Daoy (cell line): ENCODE measurements at places on chromosomes 7 and 10.
A peak's percentile ranks its signal among the peaks of the same experiment; 100 is the strongest.

DNA sequence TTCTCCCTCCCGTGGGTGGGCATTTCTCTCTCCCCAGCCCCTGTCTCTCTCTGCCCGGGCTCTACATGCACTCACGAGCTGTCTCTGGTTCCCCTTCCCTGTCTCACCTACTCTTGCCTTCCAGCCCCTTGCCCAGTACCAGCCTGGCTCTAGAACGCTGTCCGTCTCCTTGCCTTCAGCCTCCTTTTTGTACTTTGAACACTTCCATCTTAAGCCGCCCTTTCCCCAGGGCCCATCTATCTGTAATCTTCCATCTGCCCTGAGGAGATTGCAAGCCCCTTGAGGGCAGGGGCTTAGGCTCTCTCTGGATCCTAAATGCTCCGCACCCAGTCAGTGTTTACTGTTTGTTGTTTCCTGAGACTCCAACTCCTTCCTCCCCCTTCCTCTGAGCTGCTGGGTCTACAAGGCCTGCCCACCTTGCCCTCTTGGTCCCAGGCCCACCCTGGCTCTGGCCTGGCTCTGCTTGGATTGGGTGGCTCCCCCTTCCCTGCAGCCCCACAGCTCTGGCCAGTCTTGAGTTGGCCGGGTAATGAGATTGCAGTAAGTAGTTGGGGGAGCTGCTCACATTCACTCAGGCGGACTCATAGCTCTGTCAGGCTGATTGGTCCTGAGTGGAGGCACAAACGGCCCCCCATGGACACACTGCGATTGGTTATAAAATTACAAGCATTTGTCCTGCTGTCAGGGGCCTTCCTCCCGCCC lies 28.3 kb downstream of the POLL start:
- DNase-seq = no peak

GRCh38 chr10:22427101-22427500 lies 81.8 kb downstream of the SPAG6 start:
- DNase-seq = peak; percentile 72

GRCh38 chr7:19305698-19306097 lies 160.5 kb upstream of the FERD3L start:
- DNase-seq = no peak

DNA sequence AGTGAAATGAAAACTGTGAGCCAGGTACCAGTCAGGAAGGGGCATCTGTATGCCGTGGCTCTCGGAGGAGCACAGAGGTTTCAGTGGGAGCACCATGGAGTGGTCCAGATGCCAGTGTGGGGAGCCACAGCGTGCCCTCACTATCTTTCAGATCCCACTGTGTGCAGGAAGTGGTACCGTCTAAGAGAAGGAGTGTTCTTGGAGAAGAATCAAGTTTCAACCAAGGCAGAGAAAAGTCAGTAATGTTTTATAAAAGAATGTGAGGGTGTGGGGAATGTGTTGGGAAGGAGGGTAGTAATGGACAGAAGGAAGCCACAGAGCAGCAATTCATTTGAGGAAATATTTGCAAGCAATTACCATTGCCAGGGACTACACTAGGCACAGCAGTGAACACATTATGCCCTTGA lies 35.6 kb downstream of the PRKAR2B start:
- DNase-seq = no peak

DNA sequence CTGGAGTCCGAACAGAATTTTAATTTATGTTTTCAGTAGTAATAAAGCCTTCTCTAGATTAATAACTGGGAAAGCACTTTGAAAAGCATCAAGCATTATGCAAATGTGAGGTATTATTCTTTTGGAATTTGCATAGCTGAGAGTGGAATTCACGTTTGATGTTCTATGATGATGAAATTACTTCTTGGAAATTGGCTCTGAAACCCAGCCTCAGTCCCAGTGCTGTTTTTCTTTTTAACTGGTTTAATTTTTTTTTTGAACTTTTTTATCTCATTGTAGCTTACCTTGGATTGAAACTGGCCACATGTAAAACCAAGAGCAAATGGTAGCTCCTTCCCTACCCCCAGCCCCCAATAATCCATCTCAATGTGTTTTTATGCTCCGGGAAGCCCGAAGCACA lies 1.2 kb downstream of the TBXAS1 start:
- DNase-seq = no peak

GRCh38 chr7:142391191-142391992 lies 133.5 kb upstream of the PRSS58 start:
- DNase-seq = peak; percentile 72

GRCh38 chr10:78964952-78965633 lies 103.7 kb upstream of the ZMIZ1 start:
- peak; percentile 87 for DNase-seq

DNA sequence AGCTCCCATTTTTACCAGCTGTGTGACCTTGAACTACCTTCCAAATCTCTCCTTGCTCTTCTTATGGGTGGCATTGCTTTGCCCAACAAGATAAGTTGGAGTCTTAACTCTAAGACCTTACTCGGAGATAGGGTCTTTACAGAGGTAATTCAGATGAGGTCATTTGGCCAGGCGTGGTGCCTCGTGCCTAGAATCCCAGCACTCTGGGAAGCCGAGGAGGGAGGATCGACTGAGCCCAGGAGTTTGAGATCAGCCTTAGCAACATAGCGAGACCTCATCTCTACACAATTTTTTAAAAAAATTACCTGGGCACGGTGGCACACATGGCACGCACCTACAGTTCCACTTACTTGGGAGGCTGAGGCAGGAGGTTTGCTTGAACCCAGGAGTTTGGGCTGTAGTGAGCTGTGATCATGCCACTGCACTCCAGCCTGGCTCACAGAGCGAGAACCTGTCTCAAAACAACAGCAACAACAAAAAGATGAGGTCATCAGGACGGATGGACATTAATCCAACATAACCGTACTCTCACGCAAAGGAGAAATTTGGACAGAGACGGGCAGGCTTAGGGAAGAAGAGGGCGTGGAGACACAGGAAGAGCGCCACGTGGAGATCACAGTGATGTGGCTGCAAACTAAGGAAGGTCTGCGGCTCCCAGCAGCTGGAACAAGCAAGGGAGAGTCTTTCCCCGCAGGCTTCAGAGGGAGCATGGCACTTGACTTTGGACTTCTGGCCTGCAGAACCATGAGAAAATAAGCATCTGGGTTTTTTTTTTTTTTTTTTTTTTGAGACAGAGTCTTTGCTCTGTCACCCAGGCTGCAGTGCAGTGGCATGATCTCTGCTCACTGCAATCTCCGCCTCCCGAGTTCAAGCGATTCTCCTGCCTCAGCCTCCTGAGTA lies 122.3 kb upstream of the CARD11 start:
- no peak for DNase-seq

DNA sequence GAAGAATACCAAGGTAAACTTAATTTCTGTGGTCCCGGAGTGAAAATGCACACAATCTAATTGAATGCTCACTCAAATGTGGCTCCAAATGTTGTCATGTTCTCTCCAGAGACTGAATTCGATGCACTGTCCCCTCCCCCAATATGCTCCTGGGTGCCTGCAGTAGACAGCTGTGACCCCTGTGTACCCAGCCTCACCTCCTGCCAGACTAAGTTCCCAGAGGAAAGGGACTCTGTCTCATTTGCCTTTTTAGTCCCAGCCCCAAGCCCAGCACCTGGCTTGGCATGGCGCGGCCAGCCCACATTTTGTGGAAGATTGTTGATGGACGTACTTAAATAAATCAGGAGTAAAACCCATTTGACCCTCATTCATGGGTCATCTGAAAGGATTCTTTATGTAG lies 21.8 kb upstream of the FIGNL1 start:
- no peak for DNase-seq

GRCh38 chr7:87116315-87116714 lies 35.9 kb upstream of the DMTF1 start:
- DNase-seq = no peak

DNA sequence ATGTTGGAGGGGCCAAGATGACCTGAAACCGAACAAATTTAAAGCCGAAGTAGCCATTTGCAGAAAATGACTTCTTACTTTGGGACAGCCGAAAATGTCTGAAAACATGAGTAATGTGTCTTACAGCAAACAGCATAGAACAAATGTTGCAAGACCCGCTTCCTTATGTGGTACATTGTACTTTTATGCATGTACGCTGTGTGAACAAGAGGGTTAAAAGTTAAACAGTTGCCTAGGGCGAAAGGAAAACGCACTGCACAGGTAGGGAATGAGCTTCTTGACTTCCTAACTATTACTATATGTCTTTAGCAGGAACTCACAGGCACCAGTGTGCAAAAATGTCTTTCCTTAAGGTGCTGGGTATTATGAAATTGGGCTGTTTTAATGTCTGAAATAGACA lies 303.5 kb upstream of the MGMT start:
- no peak for DNase-seq

- no peak for DNase-seq
Measured at GRCh38 chr7:107697321-107698049, 36.9 kb downstream of the SLC26A4 start.

DNA sequence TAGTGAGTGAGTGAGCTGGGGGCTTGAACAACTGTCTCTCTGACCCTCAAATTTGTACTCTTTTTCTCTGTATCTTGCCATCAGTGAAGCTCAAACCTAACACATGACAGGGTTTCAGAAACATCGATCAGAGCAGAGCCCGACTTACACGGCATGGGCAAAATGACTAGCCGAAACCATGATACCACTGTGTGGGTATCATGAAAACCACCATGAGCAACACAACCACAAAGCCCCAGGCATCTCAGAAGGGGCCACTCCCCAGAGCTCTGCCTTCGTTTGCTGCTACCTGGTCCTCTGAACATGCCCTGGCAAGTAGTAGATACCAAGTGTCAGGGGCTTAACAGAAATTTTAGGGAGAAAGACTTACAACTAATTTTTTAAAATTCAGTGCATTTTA lies 308.5 kb downstream of the WDR11 start:
- DNase-seq = peak; percentile 67

DNA sequence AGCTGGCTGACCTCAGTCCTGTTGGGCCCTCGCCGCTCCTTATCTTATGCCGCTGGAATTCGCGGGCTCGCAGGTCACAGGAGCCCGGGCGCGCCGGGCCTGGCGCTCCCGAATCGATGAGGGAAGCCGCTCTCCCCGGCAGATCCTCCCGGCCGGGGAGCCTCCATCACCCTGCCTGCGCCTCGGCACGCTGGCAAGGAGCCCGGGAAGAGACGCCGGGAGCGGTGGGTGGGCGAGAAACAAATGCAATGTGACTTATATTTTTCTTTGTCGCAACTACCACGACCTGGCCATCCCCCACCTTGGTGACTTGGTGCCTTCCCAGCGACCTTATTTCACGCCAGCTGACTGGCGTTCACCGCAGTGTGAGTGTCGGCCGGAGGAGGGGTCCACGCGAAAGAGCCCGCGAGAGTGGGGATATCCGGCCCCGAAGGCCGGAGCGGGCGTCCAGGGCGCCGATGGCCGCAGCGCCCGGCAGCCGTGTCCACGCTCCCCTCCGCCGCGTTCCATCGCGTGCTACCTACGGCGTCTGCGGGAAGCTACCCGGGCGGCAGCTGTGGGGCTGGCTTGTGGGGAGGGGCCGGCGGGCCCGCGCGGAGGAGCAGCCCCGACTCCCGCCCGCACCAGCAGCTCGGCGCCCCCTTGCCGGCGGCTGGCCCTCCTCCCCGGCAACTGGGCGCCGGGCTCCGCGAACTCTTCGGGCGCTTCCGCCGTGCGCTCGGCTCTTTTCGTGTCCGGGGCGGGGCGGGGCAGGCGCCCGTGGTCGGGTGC lies 494 bp upstream of the BMPR1A start:
- peak; percentile 91 for DNase-seq

DNA sequence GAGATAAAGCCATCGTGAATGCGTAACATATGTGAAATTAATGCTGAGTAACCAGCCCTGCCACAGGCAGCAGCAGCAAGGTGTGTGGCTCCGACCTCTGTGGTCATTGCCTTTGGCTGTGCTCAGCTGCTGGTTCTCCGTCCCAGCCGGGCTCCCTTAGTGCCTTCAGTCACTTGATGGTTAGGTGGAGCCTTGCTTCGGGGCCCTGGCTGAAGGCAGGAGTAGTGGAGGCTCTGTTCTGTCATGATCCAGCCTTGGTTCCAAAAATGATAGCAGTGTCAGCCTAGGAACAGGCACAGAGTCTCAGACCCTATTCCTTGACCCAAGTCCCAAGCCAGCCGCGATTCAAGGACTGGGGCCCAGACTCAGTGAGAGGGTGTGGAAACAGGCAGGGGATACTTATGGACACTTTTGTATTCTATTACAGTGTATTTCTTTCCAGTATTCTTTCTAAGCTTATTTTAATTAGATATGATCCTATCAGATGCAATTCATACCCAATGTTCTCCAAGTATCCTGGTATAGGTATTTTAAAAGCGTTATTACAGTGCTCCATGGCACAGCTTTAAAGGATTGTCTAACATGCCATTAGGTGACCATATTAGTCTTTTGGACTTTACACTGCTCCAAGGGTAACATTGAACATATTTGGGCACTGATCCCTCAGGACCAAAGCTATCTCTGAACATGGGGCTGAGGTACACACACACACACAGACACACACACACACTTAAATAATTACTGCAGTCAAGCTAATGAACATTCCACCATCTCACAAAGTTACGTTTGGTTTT lies 9.0 kb downstream of the SCART1 start:
- no peak for DNase-seq

DNA sequence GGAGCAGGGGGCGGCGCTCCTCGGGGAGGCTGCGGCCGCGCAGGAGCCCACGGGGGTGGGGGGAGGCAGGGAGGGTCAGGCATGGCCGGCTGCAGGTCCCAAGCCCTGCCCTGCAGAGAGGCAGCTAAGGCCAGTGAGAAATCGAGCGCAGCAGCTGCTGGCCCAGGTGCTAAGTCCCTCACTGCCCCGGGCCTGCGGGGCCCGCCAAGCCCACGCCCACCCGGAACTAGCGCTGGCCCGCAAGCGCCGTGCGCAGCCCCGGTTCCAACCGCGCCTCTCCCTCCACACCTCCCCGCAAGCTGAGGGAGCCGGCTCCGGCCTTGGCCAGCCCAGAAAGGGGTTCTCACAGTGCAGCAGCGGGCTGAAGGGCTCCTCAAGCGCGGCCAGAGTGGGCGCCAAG lies 28.3 kb upstream of the TES start:
- no peak for DNase-seq

DNA sequence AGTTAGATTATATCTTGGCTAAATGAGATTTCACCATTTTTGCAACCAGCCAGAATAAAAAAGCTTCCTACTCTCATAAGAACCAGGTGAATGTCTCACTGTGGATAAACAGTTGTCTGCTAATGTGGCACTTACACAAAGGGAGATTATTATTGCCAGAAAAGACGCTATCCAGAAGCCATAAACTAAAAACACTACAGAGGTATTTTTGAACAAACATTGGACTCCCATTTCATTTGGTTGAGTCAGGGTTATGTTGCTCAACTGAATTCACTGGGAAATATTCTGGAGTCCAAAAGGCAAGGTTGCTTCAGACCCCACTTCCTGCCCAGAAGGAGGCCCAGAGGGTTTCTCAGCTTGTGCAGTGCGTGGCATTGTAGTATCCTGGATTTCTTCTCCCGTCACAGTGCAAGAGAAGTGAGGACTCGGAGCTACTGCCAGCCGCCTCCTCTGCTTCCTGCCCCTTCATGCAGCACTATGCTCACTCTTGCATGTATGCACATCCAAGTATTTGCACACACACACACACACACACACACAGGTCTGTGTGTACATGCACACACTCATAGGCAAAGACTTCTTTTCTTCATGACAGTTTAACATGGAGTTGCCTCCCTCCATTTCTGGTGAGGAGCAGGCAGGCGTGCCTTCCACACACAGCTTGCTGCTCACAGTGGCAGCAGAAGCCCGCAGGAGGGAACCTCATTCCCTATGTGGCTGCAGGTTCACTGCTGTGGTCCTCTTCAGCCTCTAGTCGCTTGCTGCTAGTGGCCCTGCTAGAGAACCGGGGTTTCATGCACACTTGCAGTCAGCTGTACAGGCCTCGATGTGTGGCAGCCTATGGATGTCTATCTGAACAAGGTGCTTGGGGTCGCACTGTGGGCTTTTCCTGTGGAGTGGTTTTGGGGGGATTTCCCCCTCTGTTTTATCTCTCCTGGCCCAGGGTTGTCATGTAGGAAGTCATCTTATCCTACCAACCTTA lies 10.1 kb downstream of the DENND10 start:
- DNase-seq = no peak

- DNase-seq = no peak
Measured at GRCh38 chr10:122729126-122729525, 29.5 kb upstream of the C10orf120 start.
